ENCODE measurements at places on chromosomes 11 and 22. TPM values are rescaled to one million over a fixed set of nuclear protein-coding genes. Genes with fewer than 3 reads are reported as not detected.

ACTN3 gene
- not detected for total RNA-seq

GRIK4 gene
- 0.07 TPM for total RNA-seq

PSMC3 gene
- total RNA-seq = 98.1 TPM

SHISA8 gene
- not detected for total RNA-seq

CLCF1 gene
- 0.71 TPM for total RNA-seq

MPPED2 gene
- total RNA-seq = 0.12 TPM

MIAT gene
- 0.48 TPM for total RNA-seq

FGF4 gene
- not detected for total RNA-seq

C11orf97 gene
- total RNA-seq = not detected

HTR3A gene
- not detected for total RNA-seq

SCUBE2 gene
- 0.22 TPM for total RNA-seq

YPEL4 gene
- not detected for total RNA-seq

OVCH2 gene
- total RNA-seq = not detected

OR51B5 gene
- 0.42 TPM for total RNA-seq

APOL5 gene
- total RNA-seq = not detected
